Anterior cingulate cortex (tissue), 58 donors: ENCODE measurements at places on chromosomes 1 and 21.
A peak's percentile ranks its signal among the peaks of the same experiment; 100 is the strongest.

DNA sequence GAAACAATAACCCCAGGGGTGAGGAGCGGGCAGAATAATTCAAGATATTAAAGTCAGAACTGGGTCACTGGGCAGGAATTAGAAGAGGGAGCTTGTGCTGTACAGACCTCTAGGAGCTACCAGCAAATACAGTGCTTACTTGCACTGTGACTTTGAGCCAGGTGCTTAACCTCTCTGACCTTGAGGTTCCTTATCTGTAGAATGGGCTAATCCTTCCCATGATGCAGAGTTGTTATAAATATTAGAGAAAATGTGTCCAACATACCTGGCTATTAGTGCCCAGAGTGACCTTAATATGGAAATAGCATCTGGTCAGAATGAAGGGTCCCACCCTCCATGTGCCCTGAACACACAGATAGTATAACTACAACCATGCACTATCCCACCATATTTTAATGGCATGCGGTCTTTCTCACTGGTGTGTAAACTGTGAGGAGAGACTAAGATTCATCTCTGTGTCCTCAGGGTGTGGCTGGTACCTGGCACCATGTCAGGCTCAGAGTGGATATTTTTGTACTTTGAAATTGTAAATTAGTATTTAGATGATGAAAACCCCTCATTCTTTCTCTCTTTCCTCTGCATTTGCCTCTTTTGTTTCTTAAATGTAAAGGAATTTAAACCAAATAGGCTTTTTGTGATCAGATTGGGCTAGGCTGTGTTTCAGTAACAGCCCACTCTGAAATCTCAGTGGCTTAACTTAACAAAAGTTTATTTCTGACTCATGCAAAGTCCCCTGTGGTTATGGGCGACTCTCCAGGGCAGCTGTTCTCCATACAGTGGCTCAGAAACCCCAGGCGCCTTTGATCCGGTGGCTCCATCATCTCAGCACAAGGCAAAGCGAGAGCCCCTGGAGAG lies 60.0 kb upstream of the ROR1 start:
- no peak for DNase-seq

GRCh38 chr1:109687641-109688499 lies at the start of gene GSTM1:
TSS of gene GSTM1 (plus strand) at chr1:109687817. CDS start at chr1:109687874, 57 bp downstream.
- no peak for DNase-seq

GRCh38 chr1:20400341-20401177 lies 85.5 kb downstream of the CAMK2N1 start:
- DNase-seq: no peak

DNA sequence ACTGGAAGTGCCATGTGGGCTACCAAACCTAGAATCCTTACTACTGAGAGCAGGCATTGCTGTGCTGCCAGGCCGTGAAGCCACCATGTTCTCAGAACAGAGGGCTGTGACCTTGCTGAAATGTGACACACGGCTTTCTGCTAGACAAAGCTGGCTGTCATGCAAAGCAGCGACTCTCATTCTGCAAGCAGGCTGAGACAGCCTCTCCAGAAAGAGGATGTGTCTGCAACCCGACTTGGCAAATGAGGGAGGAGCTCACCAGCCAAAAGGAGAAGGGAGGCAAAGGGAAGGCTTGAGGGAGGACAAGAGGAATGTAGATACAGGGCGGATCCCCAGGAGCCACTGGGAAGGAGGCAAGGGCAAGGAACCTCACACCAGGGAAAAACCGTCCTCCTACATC lies 85.7 kb upstream of the KRTAP19-8 start:
- DNase-seq: peak; percentile 30

GRCh38 chr1:234768171-234768568 lies 158.2 kb upstream of the IRF2BP2 start:
- DNase-seq: no peak

- no peak for DNase-seq
These were observed 11.4 kb downstream of the PLEKHO1 start for GRCh38 chr1:150160964-150161621.

GRCh38 chr1:104156738-104157137 lies 407.0 kb downstream of the AMY1C start:
- no peak for DNase-seq

GRCh38 chr1:12617901-12618660 lies at the start of gene DHRS3:
TSS of gene DHRS3 (minus strand) at chr1:12618210. CDS start at chr1:12617348, 862 bp downstream.
- DNase-seq: peak; percentile 62

DNA sequence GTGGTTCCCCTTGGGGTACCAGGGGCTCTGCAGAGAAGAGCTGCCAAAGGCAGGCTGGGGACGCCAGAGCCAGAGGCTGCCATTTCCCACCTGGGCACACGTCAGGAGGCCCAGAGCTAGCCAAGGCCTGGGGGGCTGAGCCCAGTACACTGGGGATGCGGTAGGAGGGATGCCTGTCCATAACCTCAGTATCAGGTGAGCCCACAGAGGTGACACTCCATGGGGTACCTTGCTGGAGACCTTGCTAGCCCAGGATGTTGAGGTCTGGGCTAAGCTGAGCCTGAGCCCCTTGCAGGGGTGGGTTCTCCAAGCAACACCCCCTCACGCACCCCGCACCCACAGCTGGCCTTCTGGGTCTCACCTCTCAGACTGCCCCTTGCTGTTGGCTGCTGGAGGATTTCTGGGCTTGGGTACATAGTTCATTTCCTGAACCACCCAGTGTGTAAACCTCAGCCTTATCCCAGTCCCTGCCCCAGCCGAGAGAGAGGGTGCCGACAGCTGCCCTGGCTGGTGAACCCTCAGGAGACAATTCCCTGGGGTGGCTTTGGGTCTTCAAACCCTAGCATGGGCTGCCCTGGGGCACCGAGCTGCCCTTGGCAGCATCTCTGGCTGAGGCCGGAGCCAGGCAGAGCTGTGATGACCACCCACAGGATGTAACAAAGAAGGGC lies 92.5 kb upstream of the VAMP3 start:
- no peak for DNase-seq

DNA sequence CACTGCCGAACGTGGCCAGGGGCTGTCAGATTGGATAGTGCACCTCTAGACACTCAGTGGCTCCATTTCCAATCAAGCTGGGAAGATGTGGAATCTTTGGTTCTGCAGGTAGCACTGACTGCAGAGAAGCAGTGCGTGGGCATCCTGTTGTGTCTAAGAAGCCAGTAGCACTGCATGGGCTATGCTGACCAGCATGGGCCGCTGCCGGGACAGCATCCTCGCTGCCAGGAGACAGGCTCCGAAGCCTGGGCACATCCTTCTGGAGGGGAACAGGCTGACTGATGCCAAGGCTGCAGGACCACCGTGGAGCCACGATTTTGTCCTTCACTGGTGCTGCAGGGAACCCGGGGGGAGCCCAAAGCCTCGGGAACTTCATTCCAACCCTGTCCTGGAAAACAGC lies 649.4 kb downstream of the NPHP4 start:
- DNase-seq: no peak

DNA sequence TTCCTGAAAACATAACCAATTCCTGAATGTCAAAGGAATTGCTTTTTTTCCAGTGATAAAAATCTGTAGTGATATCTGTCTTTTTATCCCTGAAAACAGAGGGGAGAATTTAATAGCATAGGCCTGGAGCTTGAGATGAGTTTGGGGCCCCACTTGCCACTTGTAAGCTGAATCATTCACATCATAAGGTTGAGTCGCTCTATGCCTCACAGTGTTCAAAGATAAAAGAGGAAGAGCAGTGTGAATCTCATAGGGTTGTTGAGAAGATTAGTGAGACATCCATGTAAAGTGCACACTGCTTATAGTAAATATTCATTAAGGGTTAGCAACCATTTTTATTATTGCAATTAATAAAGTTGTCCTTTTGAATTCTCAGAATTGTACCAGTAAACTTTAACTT lies 271.3 kb downstream of the DNM3 start:
- DNase-seq: no peak

- DNase-seq: no peak
These were observed 784 bp downstream of the RPL11 start for GRCh38 chr1:23692308-23692871.

GRCh38 chr1:89660224-89661061 lies 27.5 kb downstream of the LRRC8C start:
- DNase-seq: no peak

GRCh38 chr1:50111503-50111902 lies 2.8 kb downstream of the ELAVL4 start:
- DNase-seq: no peak

DNA sequence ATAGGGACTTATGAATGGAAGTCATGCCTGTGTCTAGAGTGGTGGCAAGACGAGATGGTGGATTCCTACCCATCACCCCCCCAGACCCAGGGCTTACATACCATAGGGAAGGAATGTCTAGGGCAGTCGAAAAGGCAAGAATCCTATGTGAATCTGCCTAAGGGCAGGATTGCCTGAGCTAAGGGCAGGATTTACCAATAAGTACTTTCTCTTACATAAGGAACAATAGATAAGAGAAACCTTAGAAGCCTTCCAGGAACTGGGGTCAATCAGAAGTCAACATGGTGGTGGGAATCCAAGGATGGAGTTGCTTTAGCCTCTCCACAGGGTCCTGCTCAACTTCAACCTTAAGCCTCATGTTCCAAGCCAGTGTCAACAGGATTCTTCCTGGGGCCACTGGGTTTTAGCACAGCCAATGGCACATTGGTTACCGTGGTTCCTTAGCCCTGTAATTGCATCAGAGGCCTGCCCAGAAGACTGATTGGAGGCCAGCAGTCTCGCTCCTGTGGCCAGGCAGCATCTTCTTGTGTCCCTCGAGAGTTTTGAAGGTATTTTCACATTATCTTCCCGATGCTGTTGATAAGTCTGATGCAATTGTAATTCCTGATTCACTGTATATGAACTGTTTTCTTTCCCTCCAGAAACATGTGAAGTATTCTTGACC lies 20.7 kb downstream of the BACE2 start:
- DNase-seq: no peak

DNA sequence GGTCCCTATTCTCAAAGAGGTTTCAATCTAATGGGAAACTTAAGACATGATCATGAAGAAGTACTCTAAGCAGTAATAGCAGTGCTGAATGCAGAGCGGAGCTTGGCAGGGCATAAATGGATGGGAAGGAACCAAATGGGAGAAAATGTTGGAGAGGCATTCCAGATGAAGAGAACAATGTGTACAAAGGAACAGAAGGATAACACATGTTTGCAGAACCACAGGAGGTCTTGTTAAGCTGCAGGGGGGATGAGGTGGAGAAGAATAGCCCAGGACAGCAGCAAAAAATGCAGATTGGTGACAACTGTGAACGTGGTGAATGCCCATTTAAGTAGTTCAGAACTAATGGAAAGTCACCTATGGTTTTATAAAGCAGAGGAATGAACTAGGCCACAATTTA lies 99.1 kb downstream of the ASTN1 start:
- DNase-seq: no peak

DNA sequence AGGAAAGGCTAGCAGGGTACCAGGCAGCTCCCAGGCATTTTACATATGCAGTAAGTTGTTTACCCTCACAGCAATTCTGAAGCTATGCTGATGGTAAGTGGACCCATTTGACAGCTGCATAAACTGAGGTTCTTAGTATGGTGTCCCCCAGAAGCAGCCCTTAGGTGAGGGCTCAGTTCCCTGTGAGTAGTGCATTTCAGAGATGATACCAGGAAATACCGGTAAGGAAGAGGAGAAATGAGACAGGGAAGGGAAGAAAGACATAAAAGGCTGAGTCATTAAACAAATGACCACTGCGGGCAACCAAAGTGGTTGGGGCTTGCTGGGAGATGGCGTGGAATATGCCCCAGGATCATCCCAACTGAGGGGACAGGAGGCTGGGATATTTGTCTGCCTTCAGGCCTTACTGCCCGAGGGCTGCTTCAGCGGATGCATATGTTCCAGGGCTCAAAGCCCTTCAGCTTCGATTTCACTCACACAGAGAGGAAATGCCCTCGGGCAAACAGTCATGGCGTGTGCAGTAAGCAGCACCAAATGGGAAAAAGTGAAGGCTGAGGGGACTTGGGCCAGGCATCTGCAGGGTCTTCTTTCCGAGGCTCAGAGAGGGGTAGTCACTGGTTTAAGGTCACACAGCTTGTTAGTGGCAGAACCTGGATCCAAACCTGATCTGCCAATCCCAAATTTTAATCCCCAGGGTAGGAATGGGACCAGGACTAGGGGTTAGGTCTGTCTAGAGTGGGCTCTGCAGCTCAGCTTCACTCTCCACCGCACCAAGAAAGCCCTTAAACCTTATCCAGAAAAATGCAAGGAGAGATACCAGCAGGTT lies 133.7 kb upstream of the RUNX3 start:
- no peak for DNase-seq
